Karpas-422 (cell line): ENCODE measurements at places on chromosomes 16 and 17.

GRCh38 chr17:81393684-81394376, 1.4 kb upstream of the BAHCC1 start:
- no peak for DNase-seq

DNA sequence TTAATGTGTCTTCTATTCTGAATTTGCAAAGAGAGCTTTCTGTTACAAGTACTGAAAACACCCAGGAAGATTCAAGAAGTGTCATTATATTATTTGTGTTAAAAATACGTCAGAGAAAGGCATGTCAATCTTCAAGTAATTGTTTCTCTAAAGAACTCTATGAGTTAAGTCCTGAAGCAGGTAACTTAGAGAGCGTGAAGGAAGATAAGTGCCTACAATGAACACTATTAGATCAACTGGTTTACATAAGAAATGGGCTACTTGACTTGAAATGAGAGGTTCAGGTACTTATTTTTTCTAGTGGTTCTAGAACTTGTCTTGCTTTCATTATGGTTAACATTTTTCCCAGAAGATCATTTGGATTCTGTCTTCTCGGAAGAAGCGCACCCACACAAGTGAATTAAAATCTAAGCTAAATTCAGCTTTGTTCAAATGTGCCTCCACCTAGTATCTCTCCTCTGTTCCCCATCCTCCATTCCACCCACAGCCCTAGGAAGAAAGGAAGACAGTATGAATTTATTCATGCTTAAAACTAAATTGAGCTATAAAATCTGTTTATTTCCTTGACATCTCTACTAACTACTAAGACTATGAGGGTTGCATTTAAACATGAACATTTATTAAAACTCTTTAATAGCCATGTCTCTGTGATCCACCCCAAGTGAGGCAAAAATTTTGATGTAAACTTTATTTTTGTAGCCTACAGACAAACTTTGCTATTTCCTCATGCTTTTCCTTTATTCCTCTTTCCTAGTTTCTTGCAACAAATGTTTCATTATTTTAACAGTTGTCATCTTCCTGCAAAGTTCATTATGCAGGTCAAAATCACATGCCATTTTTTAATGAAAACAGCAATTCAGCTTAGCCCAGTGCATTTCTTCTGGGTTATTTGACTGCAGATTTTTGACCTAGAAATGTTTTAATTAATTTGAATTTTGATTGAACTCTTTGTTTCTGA, 206.8 kb downstream of the KCNJ2 start:
- no peak for DNase-seq

GRCh38 chr16:87895641-87896141, 26.4 kb upstream of the SLC7A5 start:
- peak; percentile 45 for DNase-seq

- no peak for DNase-seq
Measured at GRCh38 chr17:35167666-35168065, 20.0 kb downstream of the UNC45B start.

- no peak for DNase-seq
Measured at GRCh38 chr17:47731396-47731795, 1.6 kb upstream of the TBX21 start.

DNA sequence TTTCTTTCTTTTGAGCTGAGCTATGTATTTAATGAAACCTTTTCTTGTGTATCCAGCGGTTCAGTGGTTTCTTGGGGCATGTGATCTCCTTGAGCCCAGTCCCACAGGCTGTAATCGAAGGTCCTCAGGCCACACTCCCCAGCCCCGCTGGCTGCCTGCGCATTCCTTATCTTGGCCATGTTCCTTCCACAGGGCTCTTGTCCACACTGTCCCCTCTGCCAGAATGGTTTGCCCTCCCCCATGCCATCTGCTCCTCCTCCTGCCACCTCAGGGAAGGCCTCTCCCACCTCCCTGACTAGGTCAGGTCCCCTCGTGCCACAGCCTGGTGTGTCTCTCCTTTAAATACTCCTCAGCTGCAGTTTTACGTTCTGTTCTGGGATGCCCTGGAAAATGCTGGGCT, 12.1 kb upstream of the NLRC5 start:
- DNase-seq = no peak

DNA sequence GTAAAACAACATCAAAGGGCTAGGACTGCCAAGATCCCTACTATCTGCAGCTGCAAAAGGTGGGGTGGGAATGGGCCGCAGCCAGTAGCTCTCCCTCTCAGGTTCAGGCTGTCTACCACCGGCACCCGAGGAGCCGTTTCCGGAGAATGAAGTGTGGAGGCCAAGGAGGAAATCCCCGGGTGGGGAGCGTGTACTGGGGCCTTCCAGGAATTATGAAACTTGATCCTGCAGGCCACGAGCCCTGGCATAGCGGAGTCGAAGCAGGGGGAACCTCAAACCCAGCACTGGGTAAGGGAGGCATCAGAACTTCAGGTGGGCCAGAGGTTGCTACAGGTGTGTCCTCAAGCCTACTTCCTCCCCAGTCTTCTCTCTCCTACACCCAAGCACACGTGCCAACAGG, 5.1 kb downstream of the INPP5K start:
- no peak for DNase-seq

GRCh38 chr16:28585674-28586073, 11.2 kb downstream of the SULT1A2 start:
- no peak for DNase-seq

DNA sequence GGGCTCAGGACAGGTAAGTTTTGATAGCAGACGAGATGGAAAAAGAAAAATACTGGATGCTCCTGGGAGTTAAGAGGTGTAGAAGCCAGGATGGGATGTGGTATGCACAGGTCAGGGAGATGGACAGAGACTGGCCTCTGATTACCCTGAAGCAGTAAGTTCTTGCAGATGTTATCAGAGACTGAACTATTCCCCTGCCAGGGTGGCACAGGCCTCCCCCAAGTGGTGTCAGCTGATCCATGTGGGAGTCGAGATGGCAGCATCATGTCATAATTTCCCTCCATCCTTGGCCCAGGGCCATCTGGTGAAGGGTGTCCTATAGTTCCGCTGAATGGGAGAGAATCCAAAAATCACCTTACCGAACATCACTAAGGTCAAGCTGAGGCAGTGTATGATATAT, 14.1 kb upstream of the NKD1 start:
- no peak for DNase-seq

DNA sequence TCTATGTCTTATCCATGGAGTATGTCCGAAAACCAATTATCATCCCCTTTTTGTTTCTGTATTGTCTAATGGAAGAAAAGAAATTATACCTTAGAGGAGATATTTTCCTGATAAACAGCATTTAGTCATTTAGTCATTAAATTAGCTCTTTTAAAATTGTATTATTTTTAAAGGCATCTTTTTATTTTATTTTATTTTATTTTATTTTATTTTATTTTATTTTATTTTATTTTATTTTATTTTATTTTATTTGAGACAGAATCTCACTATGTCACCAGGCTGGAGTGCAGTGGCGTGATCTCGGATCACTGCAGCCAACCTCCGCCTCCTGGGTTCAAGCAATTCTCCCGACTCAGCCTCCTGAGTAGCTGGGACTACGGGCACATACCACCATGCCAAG, 559.1 kb downstream of the CDH13 start:
- DNase-seq = no peak

GRCh38 chr16:48334325-48334724, 50.9 kb downstream of the SIAH1 start:
- no peak for DNase-seq

DNA sequence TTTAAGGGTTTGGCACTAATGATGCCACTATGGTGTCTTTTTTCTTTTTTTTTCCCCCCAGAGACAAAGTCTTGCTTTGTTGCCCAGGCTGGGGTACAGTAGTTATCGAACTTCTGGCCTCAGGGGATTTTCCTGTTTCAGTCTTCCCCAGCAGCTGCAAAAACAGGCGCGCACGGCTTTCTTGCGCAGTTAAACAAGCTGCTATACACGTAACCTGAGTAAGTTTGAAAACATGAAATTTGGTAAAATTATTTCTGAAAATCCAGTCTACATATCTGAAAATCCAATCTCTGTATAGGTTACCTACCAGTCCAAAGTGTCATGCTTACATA, 11.8 kb downstream of the TEX14 start:
- DNase-seq = no peak

DNA sequence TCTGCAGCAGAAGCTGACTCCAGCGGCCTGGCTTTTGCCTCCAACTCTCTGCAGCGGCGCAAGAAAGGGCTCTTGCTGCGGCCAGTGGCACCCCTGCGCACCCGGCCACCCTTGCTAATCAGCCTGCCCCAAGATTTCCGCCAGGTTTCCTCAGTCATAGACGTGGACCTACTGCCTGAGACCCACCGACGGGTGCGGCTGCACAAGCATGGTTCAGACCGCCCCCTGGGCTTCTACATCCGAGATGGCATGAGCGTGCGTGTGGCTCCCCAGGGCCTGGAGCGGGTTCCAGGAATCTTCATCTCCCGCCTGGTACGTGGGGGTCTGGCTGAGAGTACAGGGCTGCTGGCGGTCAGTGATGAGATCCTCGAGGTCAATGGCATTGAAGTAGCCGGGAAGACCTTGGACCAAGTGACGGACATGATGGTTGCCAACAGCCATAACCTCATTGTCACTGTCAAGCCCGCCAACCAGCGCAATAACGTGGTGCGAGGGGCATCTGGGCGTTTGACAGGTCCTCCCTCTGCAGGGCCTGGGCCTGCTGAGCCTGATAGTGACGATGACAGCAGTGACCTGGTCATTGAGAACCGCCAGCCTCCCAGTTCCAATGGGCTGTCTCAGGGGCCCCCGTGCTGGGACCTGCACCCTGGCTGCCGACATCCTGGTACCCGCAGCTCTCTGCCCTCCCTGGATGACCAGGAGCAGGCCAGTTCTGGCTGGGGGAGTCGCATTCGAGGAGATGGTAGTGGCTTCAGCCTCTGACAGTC, 1.3 kb downstream of the PARD6A start:
- no peak for DNase-seq

GRCh38 chr16:53518550-53519416, 15.8 kb upstream of the AKTIP start:
- DNase-seq = no peak

- DNase-seq = no peak
Measured at GRCh38 chr16:53899431-53899830, 195.5 kb downstream of the FTO start.

DNA sequence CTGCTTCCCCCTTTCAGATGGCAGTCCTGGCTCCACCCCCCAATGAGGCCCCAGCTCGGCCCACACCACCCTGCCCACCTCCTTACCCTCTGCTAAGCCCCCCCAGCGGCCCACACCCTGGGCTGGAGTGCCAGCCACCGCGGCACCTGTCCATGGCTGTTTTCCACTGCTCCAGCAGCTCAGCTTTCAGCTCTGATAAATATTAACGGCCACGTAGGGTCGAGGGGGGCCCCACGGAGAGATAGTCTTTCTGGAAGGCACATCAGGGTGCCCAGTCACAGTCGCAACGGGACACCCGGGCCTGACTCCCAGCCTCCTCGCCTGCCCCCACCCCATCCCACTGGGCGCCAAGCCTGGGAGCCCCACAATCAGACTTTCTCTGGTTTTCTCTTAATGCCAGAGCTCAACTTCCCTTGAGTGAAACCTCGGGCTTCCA, 46.5 kb upstream of the CIBAR2 start:
- no peak for DNase-seq

GRCh38 chr17:34979650-34980352, 511 bp upstream of the LIG3 start:
- DNase-seq = peak; percentile 47

GRCh38 chr17:36936455-36937000, 747 bp upstream of the LHX1 start:
- DNase-seq = no peak

GRCh38 chr17:49260011-49260816, 29.6 kb upstream of the PHOSPHO1 start:
- DNase-seq = peak; percentile 35

- no peak for DNase-seq
Measured at GRCh38 chr17:9859781-9860180, 34.1 kb downstream of the GLP2R start.

DNA sequence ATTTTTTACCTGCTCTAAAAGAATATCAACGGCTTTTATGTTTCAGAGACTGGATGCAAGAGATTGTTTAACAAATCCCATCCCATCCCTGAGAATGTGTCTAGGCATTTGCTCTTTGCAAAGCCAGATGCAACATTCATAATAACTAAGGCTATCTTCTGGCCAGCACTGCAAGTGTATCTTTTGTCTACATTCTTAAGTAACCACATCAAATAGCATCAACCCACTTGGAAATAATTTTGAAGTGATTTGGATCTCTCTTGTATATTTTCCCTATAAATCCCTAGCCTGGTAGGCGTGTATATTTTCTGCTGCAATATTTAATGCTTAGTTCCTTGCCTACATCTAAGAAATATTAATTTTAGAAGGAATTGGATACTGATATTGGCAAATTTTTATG, 64.3 kb downstream of the PIGL start:
- no peak for DNase-seq

- no peak for DNase-seq
Measured at GRCh38 chr17:21453144-21453898, 77.2 kb downstream of the KCNJ12 start.

DNA sequence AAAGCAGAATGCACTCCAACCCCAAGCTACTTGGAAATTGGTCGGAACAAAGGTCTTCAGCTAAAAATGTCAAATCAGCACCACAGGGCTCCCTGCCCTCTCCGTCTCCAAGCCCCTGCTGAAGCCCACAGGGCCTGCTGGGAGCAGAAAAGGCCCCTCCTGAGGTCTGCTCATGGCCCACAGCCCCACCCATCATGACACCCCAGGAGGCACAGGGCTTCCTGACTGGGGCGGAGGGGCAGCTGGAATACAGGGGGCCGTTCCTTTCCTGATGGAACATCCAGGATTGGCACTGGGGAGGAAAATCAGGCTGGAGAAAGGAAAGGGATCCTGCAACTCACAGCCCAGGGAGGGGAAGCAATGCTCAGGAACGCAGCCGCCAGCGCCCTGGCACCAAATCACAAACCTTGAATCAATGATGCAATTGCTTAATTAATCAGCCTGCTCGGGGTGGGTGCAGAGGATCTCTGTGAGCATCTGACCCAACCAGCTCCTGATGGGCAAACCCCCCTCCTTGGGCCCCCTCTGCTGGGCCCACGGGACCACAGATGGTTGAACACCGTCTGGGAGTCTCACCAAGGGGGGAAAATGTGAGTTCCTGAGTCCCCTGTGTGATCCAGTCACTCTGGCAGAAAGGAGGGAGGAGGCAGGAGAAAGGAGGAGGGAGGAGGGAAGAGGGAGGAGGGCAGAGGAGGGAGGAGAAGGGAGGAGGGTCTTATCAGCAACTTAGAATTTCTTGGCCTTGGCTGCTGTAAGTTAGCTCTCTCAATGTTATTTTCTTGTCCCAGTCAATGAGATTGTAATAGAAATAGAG, 155.5 kb downstream of the ZNF423 start:
- no peak for DNase-seq

GRCh38 chr16:52629296-52629695, 82.4 kb upstream of the TOX3 start:
- no peak for DNase-seq
